Bone marrow (tissue), 2 donors: ENCODE measurements at places on chromosomes 2 and 18.

- DNase-seq: no peak
These were observed 365 bp upstream of the RAMP1 start for GRCh38 chr2:237859082-237859433.

DNA sequence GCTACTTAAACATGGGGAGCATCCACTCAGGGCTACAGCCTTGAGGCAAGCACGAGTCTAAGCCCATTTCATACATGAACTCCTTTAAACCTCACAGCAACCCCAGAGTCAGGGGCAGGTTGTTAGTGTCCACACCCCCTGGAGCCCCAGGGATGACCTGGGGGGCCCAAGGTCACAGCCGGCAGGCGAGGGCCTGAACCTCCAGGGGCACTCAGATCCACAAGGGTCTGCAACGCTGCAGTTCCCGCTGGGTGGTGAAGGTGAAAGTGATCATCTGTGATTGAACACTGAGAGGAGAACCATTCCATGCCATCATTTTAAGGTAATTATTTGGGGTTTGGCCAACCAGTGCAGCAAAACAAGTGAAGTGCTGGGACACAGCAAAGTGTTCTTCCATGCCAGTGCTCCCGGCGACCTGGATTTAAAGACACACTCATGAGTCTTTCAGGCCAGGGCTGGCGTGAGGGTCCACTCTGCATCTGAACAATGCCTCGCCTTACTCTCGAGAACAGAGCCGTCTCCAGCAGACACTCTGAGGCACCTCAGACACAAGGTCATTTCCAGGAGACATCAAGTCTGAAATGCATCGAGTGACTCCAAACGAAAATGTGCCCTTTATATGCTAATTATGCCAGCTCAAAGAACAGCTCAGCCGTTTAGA is 61.6 kb upstream of the SNTG2 start:
- DNase-seq: no peak

DNA sequence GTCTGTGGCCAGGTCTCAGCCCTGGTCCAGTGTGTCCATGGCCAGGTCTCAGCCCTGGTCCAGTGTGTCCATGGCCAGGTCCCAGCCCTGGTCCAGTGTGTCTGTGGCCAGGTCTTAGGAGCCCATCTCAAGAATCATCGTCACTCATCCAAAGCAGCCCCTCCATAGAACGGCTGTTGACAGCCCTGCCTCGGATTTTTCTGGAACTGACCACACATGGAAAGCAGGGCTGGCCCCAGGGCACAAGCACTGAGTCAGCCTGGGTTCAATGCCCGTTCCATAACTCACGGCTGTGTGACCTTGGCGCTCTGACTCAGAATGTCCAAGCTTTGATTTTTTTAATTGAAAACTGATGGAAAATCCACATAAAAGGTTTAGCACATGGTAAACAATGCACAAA is 59.9 kb upstream of the SNTG2 start:
- DNase-seq: no peak

GRCh38 chr2:179440642-179441251 is 176.1 kb upstream of the SESTD1 start:
- DNase-seq: peak; percentile 37

GRCh38 chr2:218138047-218138446 is 12.2 kb downstream of the CXCR2 start:
- DNase-seq: no peak

- no peak for DNase-seq
These were observed 20.9 kb upstream of the COL6A3 start for GRCh38 chr2:237434866-237435311.

- DNase-seq: no peak
These were observed 112.1 kb upstream of the PIK3C3 start for GRCh38 chr18:41842886-41843285.

DNA sequence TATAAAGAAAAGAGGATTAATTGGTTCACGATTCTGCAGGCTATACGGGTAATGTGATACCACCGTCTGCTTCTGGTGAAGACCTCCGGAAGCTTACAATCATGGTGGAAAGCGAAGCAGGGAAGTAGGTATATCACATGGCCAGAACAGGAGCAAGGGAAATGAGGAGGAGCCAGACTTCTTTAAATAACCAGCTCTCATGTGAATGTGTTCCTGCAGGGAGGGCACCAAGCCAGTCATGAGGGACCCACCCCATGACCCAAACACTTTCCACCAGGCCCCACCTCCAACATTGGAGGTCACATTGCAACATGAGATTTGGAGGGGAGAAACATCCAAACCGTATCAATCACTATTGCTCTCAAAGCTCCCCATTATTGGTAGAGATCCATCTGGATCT is 61.8 kb downstream of the EFEMP1 start:
- DNase-seq: no peak

DNA sequence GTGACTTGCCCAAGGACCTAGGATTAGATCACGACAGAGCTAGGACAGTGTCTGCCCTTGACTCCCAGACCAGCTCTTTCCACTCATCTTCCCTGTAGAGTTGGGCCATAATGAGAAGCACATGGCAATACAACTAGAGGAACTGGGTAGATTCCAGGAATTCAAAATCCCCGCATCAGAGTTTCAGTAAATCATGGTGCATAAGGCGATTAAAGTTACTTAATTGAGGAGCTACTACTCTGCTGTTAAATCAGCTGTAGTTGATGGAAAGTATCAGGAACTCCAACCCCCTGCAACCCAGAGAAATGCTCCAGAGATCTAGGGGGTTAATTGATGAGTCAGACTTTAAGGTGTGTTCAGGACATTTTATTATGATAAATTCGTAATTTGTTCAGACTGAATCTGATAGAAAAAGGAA is 5.7 kb downstream of the ANTXR1 start:
- no peak for DNase-seq

DNA sequence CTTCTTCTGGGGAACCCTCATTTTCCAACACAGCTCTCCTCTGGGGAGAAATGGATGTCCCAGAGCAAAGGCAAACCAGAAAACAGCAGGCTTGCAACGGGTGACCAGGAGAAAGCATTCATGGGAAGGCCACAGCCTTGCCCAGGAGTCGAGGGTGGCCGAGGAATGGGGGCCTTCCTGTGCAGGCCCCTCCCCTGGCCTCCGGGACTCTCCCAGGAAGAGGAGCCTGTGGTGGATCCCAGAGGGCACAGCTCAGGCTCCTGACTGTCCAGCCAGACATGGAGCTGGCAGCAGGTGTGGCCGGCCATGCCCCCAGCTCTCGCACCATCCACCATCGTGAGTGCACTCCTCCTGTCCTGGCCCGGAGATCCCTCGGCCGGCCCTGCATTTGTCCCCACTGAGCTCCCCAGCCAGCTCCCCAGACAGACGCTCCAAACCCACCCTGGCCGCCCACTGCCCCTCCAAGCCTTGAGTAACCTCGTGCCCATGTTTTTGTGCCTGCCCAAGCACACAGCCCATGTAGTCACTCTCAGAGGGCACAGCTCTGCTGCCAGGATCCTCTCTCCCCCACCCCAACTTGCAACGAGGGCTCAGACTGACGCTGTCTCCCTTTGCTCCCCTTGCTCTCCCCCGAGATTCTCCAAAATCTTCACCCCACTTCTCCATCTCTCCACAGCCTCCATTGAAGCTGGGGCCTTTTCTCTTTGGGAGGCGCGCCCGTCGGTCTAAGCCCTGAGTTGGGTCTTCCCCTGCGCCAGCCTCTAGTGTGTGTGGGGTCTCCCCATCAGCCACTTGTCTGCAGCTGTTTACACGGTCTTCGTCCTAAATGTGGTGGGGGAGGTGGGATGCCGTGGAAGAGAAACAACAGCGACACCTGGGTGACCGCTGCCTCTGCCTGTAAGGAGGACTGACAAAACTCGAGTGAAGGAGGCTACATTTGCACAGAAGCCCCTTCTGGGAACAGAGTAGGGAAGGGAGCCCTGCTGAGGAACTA is 9.8 kb downstream of the PRLH start:
- DNase-seq: no peak

GRCh38 chr2:149894760-149895159 is 307.2 kb upstream of the MMADHC start:
- DNase-seq: no peak

DNA sequence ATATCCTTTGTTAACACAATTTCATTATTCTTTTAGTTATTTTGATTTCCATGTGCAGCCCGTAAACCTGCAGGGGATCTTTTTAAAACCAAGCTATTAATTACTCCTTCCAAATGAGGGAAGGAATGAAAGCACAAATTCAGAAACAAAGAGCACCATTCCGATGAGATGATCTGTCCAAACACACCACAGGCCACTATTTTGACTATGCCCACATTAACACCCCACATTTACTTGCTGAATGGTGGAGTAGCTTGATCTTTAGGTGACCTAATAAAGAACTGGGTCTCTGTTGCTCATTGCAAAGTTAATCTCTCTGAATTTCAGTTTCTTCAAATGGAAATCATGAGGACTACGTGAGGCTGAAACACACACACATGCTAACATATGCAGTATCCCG is 218.0 kb downstream of the IRS1 start:
- DNase-seq: no peak

DNA sequence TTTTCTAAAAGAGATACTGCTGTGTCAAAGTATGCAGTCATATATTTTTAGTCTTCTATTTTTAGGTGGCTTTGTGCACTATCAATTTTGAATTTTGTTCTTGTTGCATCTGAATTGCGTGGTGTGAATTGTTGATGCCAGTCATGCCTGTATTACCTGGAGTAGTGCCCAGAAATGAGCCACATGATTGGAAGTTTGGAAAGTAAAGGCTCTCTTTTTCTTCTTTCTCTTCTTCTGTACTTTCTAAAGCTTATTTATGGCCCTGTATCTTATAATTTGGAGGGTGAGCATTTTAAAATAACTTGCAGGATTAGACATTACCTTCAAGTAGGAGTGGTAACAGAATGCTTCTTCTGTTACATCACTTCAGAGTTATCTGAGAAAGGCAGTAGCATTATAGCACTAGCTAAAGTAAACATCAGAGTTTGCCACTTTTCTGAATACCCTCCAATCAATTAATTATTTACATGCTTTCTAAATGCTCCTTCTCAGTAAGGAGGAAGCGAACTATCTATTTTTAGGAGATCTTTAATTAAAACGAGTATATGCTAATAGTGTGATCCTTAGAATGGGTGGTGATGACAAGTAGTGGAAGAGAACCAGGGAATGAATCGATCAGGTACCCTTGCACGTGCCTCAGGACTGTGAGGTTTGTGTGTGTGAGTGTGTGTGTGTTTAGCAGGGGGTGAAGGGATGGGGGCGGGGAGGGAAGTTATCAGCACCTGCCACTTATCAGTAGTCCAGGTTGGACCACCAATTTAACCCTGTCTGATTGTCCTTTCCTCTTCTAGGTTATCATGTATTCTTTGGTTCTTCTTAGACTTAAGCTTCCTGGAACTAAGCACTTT is 112.5 kb downstream of the MAP3K20 start:
- no peak for DNase-seq

DNA sequence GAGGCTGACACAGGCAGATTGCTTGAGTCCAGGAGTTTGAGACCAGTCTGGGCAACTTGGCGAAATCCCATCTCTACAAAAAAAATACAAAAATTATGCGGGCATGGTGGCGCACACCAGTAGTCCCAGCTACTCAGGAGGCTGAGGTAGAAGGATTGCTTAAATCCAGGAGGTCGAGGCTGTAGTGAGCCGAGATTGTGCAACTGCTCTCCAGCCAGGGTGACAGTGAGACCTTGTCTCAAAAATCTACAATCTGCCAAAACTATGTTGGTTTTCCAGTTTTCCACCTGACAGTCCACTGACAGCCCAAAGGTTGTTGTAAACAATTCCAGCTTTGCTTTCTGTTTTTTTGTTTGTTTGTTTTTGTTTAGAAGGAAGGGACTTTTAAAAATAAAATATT is 51.3 kb downstream of the KCMF1 start:
- DNase-seq: no peak

DNA sequence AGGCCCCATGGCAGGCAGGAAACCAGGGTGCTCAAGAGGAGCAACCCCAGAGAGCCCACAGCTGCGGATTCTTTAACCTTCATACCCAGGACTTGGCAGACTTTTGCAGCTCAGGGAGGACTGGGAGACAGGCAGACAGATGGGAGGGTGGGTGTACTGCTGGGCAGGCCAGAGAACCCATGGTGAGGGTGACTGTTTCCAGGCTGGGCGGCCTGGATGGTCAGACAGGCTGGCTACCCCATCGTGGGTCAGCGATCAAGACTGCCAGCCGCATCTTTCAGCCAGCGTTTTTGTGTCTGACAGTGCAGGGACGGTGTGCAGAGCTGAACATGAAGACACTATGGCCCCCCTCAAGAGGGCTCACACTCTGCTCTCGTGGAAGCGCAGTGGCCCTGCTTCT is 82.2 kb downstream of the MARCO start:
- DNase-seq: no peak

GRCh38 chr2:235685024-235685721 is 191.3 kb downstream of the AGAP1 start:
- no peak for DNase-seq

- no peak for DNase-seq
These were observed 9.8 kb downstream of the SAG start for GRCh38 chr2:233317196-233317943.

DNA sequence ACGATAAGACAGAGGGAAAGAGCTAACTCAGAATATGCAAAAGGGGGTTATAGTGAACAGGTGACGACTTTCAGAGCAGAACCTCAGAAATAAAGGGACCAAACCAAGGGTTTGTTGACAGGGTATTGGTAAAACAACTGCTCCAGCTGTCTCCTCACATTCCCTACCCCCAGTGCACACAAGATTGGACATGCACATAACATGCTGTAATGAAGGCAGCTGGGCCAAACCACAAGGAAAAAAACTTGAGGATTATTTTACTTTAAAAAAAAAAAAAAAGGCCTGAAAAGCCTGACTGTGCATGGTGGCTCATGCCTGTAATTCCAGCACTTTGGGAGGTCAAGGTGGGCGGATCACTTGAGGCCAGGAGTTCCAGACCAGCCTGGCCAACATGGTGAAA is 3.5 kb downstream of the RBM43 start:
- no peak for DNase-seq

DNA sequence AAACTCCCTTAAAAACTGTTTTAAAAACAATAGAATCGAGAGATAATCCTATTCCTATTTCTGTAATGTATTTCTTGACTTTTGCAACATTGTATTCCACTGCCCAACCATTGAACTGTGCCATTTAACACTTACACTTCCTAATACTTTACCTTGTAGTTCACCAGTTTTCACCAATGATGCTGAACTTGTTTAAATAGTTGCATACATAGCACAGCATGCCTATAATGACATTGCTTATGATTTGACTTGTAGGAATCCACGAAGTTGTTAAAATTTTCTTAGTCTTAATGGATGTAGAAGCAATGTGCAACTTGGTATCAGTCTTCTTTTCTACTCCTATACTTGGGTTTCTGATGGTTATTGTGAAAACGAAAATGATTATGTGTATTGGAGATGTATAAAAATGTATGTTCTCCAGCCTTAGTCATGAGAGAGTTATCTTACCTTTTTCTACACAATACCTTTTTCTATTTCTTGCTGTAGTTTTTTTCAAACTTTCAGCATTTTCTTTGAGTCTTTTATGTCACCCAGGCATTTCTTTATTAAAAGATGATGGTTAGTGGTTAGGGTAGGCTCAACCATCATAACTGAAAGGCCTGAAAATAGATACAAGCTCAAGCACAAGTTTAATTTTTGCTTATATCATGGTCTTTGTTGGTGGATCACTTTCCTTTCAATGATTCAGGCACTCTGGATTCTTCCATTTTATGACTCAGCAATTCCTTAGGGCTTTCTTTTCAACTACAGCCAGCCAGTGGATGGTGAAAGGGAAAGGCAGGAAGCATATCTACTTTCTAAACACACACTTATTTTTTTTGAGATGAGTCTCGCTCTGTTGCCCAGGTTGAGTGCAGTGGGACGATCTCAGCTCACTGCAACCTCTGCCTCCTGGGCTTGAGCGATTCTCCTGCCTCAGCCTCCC is 9.4 kb downstream of the GPD2 start:
- DNase-seq: peak; percentile 60
